T-helper 2 cell (primary cell): ENCODE measurements at places on chromosomes 5 and 9.

- DNase-seq = no peak
Measured at GRCh38 chr5:75054134-75054930, 2.0 kb upstream of the GCNT4 start.

GRCh38 chr5:52802272-52802973 lies 14.7 kb downstream of the ITGA1 start:
- DNase-seq = no peak

DNA sequence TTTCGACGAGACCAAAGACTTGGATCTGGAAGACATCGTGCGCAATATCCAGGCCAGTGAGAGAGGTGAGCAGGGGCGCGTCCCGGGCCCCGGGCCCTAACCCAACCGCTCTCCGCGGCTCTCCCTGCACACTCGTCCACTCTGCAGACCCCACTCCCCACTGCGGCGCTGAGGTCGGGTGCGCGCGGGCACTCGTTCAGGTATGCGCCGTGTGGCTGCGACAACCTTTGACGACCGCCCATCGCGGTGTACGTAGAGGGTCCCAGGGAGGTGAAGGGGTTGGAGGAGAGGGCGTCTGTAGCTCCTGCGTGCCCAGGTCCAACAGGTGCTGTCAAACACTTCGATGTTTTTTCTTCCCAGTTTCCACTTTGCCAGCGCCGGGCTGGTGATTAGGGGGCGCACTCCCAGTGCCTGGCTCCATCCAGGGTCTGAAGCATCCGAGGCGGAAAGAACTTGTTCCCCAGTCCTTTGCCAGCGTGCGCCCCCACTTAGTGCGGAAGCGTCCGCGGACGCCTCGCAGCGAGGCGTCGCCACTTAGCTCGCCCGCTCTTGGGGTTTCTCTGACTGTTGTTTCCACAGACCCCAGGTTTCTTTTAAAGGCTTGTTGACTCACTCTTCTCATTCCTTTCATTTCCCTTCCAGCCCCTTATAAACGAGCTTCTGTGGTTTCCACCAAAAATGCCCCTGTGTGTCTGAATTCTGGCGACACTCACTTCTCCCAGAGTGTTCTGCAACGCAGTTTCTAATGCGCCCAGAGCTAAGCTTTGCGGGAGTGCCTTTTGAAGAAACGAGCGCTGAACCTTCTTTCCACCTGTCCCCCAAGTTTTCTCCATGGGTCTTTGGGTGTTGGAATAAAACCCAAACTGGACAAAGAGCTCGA lies 1.6 kb downstream of the NPR3 start:
- peak; percentile 8 for DNase-seq

DNA sequence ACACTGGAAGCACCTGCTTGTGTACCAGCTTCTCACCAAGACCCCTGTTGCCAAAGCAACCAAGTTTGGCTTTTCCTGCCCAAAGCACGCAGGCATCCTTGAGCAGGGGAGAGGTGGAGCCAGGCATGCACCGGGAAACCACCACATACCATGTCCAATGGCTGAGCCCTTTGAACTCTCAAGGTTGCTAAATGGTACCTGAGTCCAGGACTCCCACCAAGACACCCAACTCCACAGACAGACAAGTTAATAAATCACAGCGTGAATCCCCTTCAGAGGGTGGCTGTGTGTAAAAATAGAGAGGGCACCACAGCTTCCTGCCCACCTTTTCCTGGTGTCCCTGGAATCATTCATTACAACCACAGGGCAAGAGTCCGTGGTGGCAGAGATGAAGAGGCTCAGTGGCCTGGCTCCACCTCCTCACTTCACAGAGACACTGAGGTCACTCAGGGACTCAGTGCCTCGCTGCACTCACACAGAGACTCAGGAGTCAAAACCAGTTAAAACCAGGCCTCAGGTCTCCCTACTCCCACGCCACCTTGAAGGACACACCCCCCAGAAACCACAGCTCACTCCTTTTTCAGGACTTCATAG lies 143.7 kb downstream of the C5orf15 start:
- DNase-seq = no peak

- DNase-seq = no peak
Measured at GRCh38 chr5:90193185-90193822, 216.3 kb downstream of the CETN3 start.

- DNase-seq = no peak
Measured at GRCh38 chr9:123828449-123828848, 101.5 kb downstream of the DENND1A start.

- no peak for DNase-seq
Measured at GRCh38 chr5:23461576-23461975, 45.8 kb upstream of the PRDM9 start.
